SJSA1 (cell line): ENCODE measurements at places on chromosomes 6 and 20.

DNA sequence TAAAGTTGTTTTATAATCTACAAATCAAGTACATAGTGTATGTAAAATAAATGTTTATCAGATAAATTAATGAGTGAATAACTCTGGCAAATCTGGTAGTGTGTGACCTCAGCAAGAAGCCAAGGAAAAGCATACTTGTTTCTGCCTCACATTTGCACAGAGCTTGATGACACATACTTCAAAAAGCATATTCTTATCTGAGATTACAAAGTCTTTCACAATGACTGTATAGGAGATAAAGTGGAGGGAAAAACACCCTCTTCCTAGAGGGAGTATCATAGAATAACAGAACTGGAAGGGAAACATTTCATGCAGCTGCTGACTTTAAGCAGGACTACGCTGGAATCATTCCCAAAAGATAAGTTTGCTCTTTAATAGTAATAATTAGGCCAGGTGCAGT, 28.1 kb upstream of the AKAP7 start:
- DNase-seq: no peak

GRCh38 chr20:64027981-64028685, 7.8 kb upstream of the C20orf204 start:
- DNase-seq: no peak

GRCh38 chr6:170067181-170067641, 223.7 kb downstream of the DLL1 start:
- no peak for DNase-seq

DNA sequence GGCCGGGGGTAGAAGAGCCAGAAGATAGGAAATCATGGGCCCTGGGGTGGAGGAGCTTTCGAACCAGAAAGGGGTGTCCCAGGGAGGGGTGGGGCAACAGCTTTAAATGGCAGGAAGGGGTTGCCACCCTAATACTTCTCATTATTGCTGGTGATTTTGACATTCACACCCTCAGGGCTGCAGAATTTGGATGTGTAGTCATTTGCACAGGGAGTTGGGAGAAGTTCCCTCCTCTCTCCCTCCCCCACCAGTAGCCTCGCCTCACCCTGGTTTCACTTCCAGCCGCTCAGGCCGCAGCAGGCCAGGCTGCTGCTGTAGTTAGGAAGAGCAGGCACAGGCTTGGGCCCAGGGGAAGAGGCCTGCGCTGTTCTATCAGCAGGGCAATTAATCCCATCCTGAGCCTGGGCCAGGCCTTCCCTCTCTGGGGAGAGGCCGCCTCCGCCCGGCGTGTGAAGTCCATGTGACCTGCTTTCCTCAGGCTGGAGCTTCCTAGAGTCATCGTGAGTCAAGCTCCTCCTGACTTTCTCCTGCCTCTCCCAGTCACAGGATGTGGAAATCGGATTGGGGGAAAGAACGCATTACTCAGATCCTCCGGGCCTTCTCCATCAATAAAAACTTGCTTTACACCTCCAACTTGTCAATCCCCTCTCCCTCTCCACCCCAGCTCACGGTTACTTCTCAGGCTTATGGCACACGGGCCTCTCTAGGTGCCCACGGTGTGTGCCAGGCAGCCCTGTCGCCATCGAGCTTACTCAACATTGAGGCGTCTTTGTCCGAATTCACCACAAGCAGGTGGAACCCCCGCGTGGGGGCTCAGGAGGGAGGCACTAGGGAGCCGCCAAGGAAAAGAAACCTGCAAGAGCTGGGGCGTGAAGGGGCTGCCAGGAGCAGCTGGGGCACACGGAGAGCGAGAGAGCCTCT, 7.8 kb downstream of the ADTRP start:
- DNase-seq: peak; percentile 94

- DNase-seq: no peak
Observed at GRCh38 chr6:19789100-19789803, 47.9 kb upstream of the ID4 start.

GRCh38 chr6:118722829-118723813, 71.7 kb upstream of the CEP85L start:
- DNase-seq: no peak

GRCh38 chr6:408599-409102, 17.1 kb downstream of the IRF4 start:
- DNase-seq: peak; percentile 67

GRCh38 chr6:81589465-81590313, 162.8 kb downstream of the TENT5A start:
- DNase-seq: no peak

GRCh38 chr6:28141500-28142329, at the start of gene ZKSCAN8:
Gene ZKSCAN8 (plus strand): TSS chr6:28141883. CDS start chr6:28148408, 6,525 bp downstream.
- DNase-seq: peak; percentile 89

- DNase-seq: peak; percentile 94
Observed at GRCh38 chr6:27795697-27796494, 116.3 kb downstream of the OR2B2 start.

GRCh38 chr6:14948586-14949245, 297.2 kb upstream of the JARID2 start:
- DNase-seq: no peak

- DNase-seq: no peak
Observed at GRCh38 chr6:11654876-11655275, 117.3 kb downstream of the TMEM170B start.

- DNase-seq: no peak
Observed at GRCh38 chr6:157670466-157671186, 152.4 kb upstream of the SNX9 start.

GRCh38 chr20:39916236-39916765, 772.7 kb downstream of the MAFB start:
- no peak for DNase-seq

- DNase-seq: no peak
Observed at GRCh38 chr6:6859105-6859504, 248.7 kb upstream of the RREB1 start.

DNA sequence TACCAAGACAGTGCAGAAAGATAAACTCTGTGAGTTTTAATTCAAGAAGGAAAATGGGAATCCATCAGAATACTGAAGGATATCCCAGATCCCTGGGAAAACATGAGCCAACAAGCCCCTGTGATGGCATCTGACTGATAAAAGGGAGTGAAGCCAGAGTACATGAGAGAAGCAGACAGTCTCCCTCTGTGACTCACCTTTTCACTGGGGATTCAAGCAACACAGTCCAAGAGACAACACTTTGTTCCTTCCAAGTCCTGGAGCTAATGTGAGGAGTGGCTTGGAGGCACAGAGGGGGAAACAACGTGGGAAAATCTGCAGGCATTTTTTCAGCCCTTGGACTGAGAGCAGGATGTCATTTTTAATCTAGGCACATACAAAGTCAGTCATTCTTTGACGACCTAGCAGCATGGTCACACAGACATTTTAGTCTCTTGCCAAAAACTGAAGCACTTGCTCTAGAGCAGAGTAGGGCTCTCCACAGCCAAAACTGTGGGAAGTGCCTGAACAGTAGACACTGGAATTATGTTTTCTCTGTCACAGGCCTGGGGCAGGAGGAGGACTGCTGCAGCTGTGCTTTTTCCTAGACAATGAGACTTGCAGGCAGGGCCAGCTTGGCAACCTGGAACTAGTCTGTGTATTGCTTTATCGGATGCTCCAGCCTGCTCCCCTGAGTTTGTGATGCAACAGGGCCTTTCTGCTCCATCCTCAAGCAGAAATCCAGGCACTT, 465.0 kb upstream of the GJE1 start:
- DNase-seq: no peak

DNA sequence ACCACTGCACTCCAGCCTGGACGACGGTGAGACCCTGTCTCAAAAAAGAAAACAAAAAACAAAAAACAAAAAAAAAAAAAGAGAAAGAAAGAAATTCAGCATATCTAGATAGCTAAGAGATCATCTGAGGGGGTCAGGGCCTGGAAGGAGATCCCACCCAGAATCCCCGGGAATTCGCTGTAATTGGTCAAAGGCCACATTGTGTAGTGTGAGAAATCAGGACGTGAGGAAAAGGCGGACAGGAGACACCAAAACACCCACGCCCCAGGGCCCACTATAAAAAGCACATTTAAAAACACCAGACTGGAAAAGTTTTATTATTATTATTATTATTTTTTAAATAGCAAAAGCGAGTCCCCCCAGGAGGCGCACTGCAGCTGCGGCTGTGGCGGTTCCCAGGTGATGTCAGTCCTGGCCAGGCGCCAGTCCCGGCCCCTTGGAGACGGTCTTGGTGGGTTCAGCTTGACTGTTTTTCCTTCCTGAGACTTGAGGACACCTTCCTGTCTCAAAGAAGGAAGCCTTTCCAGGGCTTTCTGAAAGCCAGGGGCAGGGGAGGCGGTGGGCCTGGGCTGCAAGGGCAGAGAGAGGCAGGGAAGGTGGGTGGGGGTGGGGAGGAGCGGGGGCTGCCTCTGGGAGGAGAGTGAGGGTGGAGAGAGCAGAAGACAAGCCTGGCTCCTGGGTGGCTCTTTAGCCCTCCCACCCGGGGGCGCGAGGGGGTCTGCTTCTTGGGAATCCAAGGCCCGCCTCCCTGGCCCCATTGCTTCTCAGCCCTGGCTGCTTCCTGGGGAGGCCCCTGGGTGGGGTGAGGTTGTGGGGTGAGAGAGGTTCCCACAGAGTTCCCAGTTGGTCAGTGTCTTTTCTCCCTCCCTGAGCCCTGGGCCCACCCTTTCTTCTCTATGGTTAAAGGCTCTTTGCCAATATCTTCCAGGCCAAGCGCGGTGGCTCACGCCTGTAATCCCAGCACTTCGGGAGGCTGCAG, 14.5 kb downstream of the TCF15 start:
- DNase-seq: no peak

DNA sequence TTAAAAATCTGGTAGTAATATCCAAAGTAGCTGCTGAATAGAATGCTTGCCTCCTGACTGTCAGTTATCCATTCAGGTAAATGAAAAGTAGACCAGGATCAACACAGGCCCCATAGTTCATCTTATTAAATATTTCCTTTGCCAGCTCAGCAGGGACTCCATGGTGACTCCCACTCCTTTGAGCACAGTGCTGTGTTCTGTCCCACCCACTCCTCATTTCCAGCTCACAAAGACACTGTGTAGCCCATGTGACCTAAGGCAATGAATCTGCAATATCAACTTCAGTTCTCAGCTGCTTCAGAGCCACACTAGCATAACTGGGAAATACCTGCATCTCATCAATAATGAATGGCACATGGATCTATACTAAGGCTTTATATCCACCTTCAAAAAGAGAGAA, 189.5 kb upstream of the MANEA start:
- DNase-seq: no peak

GRCh38 chr6:16058201-16058928, 70.5 kb upstream of the MYLIP start:
- DNase-seq: no peak

DNA sequence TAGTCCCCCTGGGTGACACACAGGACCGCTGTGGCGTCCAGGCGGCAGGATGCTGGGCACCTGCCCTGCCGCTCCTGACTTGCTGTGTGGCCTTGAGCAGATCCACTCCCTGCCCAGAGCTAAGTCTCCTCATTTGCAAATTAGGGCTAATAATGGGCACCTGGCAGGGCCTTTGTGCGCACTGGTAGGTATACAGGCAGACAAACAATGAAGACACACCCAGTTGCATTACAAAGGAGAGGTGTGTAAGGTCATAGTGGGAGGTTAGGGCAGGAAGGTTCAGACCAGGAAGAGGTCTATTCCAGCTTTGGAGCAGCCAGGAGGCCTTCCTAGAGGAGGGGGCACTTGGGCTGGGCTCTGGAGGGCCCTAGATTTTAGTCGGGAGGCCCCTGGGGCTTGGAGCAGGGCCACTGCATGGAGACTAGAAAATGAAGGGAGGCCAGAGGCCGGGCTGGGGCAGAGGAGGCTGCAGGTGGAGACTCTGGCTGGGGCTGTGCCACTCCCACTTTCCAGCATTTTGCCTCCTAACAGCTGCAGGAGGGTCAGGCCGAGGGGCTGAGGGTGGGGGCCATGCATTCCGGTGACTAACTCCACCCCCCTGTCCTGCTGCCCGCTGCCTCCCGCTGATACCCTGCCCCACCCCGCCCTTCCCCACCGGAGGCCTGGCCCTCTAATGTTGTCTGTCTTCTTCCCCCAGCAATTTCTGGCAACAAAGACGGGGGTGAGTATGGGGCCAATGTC, 28.5 kb downstream of the MYH7B start:
- DNase-seq: no peak

DNA sequence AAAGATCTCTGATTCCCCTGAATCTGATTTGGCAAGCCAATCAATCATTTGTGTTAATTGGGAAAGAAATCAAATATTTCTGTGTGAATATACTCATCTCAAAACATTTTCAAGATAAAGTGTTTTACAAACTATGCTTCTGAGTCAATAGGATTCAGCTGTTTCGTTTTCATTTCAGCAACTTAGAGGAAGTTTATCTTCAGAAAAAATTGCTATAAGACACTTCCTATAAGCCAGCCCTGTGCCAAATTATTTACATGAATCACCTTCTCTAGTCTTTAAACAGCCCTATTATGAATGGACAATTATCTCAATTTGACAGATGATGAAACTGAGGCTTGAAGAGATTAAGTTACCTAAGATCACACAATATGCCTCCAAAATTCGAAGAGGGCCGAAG, 10.9 kb downstream of the DEFB129 start:
- DNase-seq: no peak

- DNase-seq: no peak
Observed at GRCh38 chr6:41199552-41200246, 1.2 kb downstream of the TREML2 start.

DNA sequence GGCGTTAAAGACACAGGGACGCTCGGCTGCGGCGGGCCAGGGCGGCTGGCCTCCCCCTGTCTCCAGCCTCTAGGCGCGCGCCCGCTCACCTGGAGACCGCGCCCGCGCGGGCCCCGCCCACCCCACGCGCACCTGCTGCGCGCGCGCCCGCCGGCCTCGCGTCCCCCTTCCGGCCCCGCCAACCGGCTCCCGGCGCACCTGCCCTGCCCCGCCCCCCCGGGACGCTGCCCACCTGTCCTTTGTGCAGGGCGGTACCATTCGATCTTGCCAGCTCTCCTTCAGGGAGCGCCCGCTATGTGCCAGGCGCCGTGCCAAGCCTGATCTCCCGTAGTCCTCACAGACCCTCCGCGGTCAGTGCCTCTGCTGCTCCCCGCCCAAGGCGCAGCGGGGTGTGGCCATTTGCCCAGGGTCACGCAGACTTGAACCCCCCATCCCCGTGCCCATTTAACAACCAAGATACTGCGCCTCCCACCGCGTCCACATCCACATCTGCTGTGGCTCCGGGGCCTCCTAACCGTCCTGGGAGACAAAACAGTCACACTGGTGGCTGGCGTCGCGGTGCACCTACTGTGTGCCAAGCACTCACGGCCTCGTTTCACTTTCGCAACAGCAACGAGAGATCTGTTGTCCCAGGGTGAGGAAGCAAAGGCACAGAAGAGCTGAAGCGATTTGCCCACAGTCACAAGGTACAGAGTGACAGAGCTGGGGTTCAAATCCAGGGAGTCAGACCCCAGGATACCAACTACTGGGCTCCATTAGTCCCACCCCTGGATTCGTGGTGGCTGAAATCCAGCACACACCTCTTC, 48.1 kb downstream of the NOL4L start:
- no peak for DNase-seq
